ENCODE measurements at places on chromosomes 12 and 14.

GRCh38 chr12:54370171-54370730 is 6.0 kb upstream of the GPR84 start:
- DNase-seq: peak; percentile 43

- no peak for DNase-seq
Observed at GRCh38 chr12:2311020-2311778, 258.4 kb downstream of the CACNA1C start.

DNA sequence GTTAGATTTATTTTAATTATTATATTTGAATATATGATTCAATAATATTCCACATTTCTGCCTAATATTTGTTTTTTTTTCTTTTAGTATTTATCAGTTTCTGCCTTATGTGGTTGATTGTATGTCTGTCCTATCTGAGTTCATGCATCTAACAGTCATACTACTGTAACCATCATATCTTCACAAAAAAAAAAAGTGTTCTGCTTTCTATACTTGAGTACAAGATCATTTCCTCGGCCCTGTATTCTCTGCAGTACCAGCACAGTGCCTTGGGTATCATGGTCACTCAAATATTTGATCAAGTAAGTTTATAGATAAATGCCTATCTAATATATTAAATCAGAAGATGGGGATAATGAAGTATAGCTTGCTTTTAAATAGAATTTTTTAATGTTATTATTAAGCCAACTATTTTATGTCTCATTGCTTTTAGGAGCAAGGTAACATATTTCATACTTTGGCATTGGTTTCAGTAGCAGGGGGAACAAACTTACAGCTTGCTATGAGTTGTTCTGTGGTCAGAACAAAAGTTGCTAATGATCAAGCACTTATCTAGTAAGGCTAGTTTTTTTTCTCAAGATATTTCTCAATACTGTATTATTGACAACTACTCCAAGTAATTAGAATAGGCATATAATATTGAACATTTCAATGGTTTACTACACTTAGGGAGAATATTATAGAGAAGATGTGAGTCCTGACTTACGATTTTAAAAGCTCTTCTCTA is 290.5 kb upstream of the FBXO33 start:
- DNase-seq: no peak

DNA sequence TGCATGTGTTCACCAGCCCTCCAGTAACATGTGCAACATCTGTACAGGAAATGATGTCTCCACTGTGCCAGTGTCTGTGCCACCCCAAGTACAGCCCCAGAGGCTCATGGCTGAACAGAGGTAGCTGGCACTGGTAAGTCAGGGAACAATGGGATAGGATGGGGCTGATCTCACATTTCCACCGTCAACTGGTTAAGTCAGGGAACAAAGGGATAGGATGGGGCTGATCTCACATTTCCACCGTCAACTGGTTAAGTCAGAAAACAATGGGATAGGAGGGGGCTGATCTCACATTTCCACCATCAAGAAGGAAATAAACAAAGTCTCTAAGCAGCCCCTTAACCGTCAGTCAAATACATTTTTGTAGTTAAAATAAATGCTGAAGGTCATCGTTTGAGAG is 246.6 kb downstream of the TMEM132D start:
- DNase-seq: no peak

GRCh38 chr14:51576117-51576430 is 75.6 kb upstream of the FRMD6 start:
- DNase-seq: no peak

- no peak for DNase-seq
Observed at GRCh38 chr12:84741692-84742091, 170.9 kb downstream of the SLC6A15 start.

- no peak for DNase-seq
Observed at GRCh38 chr14:30443368-30444007, 115.5 kb upstream of the G2E3 start.

DNA sequence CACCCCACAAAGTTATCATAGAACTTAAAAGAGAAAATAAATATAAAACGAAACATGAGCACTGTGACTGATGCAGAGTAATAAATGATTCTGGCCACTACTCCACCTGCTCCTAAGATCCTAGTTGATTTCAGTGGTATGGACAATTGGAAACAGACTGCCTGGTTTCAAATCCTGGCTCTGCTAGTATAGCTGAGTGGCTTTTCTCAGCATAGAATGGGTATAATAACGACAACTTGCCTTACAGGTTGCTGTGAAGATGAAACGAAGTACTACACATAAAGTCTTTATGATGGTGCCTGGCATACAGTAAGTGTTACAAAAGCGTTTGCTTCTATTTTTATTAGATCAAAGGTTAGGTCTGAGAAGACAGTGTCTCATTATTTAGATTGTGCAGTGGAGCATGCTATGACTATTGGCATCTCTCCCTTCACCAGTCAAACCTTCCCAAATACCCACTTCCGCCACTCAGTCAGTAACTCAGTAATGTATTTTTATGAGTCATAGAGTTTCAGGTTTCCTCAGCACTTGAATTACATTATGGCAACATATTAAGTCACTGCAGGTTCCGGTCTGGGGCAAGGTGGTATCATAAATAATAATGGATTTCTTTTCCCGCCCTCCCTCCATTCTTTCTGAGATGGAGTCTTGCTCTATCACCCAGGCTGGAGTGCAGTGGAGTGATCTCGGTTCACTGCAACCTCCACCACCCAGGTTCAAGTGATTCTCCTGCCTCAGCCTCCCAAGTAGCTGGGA is 29.7 kb upstream of the NR2C1 start:
- peak; percentile 37 for DNase-seq
